ENCODE measurements at places on chromosomes 11 and 22.

GRCh38 chr11:47918882-47919495 is 61.4 kb upstream of the PTPRJ start:
- DNase-seq: no peak

DNA sequence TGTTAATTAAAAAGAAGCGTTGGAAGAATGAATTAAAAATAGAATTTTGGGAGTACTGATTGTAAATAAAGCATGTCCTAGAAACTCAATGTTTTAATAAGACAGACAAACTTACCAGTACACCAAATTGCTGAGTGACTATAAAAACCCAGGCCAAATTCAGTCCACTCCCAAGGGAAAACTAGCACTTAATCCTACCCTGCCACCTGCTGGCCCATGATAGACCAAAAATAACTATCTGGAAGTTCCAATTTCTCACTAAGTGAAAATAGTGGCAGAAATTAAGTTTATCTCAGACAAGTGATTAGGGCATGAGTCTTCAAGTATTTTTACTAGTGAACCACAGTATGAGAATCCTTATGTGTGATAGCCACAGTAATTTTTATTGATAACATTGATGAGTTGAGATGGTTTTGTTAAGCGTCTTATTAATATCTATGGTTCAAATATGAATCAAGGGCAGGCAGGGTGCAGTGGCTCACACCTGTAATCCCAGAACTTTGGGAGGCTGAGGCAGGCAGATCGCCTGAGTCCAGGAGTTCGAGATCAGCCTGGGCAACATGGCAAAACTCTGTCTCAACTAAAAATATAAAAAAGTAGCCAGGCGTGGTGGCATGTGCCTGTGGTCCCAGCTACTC is 9.8 kb upstream of the DDX10 start:
- DNase-seq: peak; percentile 15

DNA sequence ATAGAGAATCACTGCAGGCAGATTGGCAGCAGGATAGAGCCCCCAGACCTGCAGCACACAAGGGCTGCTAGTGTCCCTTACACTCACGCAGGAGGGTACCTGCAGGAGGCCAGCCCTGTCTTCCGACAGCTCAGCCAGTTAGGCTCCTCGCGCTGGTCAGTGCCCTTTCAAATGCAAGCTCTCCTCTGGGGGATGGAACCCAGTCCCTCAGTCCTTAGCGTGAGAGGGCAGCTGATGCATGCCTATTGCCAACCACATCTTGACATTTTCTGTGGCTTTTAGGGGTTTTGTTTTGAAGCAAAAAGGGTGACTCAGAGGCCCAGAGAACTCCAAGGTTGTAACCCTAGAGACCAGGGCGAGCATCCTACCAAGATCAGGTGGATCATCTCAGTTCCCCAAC is 40.0 kb downstream of the WNT11 start:
- peak; percentile 64 for DNase-seq

GRCh38 chr11:10348650-10349280 is 43.9 kb downstream of the ADM start:
- DNase-seq: no peak

DNA sequence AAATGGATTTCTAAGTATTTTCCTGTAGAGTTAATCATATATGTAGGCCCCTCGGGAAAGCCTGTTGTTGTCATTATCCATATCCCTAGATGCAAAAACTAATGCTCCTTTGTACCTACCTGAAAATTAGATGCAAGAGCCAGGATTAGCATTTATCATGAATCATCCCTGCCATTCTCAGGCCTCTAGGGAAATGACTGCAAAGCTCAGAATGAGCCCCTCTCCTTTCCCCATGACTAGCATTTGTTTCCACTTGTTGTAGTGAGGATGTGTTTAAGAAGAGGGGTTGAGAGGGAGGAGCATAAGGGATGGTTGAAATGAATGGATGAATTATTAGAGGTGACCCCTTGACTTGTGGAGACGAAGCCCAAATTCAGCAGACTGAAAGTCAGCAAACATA is 537.9 kb downstream of the NTM start:
- DNase-seq: no peak

GRCh38 chr22:45090497-45090910 is 73.2 kb upstream of the NUP50 start:
- DNase-seq: no peak

GRCh38 chr22:46803936-46804335 is 41.5 kb downstream of the TBC1D22A start:
- DNase-seq: peak; percentile 33

DNA sequence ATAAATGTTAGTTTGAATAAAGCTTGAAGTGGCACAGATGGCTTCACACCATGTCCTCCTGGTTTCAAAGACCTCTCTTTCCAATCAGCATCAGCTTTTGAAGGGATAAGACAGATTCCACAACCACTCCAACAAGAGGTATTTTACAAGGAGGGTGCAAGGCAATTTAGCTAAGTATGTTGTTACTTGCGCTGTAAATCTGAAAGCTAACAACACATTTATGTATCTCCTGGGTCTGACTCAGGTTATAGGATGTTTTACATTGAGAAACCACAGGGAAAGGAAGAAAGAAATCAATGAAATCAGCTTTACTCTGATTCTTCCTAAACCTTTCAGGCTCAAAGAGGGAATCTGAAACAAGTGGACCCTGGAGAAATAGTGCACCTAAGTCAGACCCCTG is 12.1 kb downstream of the CWC15 start:
- DNase-seq: no peak

DNA sequence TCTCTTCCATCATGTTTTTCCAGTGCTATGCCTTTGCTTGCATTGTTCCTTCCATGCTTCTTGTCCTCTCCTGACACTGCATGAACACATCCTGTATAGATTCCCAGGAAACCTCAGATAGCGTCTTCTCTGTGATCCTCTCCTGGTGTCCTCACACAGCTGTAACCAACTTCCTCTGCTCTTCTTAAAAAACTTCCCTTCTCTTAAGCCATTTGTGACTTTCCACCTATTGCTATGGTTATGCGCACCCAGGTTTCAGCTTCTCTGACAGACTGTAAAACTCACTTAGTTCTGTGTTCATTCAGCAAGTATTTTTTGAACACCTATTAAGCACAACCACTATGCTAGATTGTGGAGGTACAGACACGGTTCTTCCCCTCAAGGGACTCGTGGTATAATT is 5.1 kb upstream of the APLP2 start:
- no peak for DNase-seq

- no peak for DNase-seq
Measured at GRCh38 chr11:46617972-46618314, 590 bp downstream of the ATG13 start.

- DNase-seq: no peak
Measured at GRCh38 chr11:56917708-56918400, 70.9 kb upstream of the OR5AK2 start.

- no peak for DNase-seq
Measured at GRCh38 chr11:1776944-1777715, 13.4 kb upstream of the CTSD start.

DNA sequence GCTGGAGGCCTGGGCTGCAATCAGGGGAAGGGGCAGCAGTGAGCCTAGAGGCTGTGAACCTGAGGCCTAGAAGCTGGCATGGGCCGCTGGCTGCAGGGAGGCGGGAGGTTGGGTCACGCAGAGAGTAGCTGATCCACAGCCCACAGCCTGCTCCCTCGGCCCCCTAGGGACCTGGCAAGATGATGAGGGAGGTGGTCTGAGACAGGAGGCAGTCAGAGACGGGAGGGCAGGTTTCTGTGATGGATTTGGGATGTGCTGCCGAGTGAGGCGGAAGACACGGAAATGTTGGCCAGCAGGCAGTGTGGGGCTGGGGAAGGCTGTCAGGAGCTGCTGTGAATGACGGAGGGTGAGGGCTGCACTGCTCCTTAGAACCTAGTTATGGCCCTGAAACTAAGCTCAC is 22.7 kb downstream of the LRFN4 start:
- no peak for DNase-seq

- DNase-seq: peak; percentile 57
Measured at GRCh38 chr11:46529095-46529905, 64.5 kb downstream of the AMBRA1 start.
